Right forelimb (tissue), 1 donor: ENCODE measurements at places on chromosomes 2 and 18.
A peak's percentile ranks its signal among the peaks of the same experiment; 100 is the strongest.

DNA sequence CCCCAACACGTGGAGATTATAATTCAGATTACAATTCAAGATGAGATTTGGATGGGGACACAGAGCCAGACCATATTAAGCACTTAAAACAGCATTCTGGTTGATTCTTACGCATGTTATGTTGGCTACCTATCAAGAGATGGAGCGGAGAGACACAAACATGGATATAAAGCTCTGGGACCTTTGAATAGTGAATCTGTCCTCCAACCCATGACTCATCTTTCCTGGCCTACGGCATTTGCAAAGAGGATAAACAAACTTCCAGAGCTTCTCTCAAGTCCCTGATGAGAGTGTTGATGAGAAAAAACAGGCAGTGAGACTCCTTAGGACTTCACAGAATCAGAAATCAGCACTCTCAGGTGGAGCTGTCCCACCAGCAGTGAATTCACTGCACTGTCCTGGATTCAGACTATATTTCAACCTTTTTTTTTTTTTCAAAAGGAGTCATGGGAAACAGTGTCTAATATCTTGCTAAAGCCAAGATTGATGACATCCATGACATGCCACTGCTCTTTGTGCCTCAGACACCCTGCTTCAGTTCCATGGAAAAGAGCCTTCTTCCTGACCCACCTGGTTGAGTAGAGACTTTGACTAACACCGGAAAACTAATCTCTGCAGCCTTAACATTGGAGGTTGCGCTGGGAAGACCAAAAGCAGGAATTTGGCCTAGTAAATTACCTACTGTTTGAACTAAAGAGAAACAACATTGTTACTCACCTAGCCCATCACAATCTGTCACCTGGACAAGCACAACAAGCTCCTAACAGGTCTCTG, 62.1 kb upstream of the NPAS2 start:
- no peak for DNase-seq

- no peak for DNase-seq
These were observed 154.9 kb upstream of the KYNU start for GRCh38 chr2:142722569-142722968.

DNA sequence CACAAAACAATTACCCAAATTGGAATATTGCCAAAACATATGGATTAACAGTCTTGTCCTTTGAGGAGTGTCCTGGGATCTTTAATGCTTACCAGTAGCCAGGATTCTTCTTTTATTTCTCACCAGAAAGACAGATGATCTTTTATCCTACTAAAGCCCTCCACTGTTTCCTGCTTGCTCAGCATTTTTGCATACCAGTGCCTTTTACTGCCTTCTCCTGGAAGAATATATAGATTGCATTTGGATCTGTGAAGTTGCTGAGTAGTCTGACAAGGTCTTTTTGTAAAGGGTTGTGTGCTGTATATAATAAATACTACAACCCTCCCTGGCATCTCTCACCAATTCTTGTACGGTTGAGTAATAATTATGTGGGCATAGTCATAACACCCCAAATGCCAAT, 652.2 kb downstream of the LRRTM4 start:
- DNase-seq: no peak

DNA sequence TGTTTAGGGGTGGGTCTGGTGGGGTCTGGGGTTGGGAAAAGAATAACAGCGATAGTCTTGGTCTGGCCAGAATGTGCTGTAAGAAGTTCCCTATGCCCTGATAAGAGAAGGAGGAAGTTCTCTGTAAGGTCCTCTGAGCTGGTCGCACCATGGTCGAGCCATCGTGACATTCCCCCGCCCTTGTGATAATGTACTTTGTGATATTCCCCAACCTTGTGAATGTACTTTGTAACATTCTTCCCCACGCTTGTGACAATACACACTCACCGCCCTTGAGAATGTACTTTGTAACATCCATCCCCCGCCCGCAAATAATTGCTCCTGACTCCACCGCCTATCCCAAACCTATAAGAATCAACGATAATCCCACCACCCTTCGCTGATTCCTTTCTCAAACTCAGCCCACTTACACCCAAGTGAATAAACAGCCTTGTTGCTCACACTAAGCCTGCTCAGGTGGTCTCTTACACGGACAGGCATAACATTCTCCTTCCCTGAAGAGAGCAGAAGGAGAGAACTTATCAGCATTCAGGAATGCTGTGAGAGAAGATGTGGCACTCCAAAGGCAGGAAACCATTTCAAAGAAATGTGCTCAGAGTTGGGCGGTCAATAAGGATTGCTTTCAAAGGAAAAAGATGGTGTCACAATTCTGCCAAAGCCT, 17.8 kb upstream of the DUSP19 start:
- DNase-seq: no peak

DNA sequence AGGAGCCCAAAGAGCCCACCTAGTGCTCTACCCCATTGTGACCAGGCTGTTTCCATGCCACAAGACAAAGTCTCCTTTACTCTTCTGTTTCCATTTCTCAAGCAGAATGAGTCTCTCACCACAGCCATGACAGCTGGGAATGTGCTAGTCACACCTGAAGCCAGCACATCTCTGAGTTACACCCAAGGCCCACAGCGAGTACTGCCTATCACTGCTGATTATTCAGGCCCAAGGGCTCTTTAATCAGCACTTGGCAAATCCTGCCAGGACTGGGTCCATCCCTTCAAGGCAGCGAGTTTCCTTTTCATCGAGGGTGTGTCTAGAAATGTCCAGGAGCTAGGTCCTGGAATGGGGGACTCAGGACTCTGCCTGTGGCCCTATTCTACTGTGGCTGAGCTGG, 14.6 kb upstream of the PPP1R1C start:
- DNase-seq: no peak

DNA sequence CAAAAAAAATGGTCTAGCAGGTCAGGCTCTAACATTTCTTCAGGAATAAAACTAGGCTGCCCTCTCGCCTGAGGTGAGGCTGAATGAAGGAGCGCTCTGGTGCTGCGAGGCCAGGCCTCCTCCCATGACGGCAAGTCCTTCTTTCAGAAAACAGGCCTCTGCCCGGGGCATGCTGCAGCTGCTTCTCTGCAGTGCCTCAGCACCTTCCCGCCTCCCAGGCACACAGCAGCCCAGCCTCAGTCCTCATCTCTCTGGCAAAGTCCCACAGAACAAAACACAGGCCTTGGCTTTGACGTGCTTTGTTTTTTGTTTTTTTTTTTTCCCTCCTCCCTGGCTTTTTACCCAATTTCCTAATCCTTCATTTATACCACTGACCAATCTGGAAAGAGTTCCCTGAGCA, 74.8 kb downstream of the BCL11A start:
- DNase-seq: no peak

- DNase-seq: no peak
These were observed 166.0 kb upstream of the PIK3C3 start for GRCh38 chr18:41789001-41789400.

GRCh38 chr2:46564811-46565241, 85.5 kb downstream of the TMEM247 start:
- DNase-seq: no peak

- no peak for DNase-seq
These were observed 103.8 kb downstream of the VWC2L start for GRCh38 chr2:214514704-214515103.

GRCh38 chr2:152447897-152448296, 112.9 kb downstream of the FMNL2 start:
- DNase-seq: no peak

DNA sequence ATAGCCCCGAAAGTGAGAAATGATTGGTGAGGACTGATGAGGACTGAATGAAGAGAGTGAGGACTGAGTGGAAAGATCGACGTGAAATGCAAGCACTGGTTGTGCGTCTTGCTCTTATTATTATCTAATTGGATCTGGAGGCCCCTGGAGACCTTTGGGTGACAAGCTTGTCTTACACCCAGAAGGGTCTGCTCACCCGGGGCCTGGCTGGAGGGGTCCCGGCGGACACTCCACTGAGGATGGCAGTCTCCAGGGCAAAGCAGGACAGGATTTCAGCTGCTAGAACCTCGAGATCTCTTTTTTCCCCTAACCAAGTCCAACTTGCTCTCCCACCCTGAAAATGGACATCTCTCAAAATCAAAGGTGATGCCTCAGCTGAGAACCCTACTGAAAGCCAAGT, 160.2 kb downstream of the MYT1L start:
- no peak for DNase-seq

DNA sequence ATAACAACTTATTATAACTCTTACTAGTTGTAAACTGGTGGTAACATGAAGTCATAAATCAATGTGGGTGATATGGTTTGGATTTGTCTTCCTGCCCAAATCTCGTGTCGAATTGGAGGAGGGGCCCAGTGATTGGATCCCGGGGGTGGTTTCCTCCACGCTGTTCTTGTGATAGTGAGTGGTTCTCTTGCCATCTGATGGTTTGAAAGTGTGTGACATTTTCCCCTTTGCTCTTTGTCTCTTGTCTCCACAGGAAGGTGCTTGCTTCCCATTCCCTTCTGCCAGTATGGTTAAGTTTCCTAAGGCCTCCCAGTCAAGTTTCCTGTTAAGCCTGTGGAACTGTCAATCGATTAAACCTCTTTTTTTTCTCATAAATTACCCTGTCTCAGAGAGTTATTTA, 321.6 kb downstream of the DSEL start:
- DNase-seq: no peak

GRCh38 chr2:240917684-240918257, 11.6 kb downstream of the CROCC2 start:
- DNase-seq: peak; percentile 44

DNA sequence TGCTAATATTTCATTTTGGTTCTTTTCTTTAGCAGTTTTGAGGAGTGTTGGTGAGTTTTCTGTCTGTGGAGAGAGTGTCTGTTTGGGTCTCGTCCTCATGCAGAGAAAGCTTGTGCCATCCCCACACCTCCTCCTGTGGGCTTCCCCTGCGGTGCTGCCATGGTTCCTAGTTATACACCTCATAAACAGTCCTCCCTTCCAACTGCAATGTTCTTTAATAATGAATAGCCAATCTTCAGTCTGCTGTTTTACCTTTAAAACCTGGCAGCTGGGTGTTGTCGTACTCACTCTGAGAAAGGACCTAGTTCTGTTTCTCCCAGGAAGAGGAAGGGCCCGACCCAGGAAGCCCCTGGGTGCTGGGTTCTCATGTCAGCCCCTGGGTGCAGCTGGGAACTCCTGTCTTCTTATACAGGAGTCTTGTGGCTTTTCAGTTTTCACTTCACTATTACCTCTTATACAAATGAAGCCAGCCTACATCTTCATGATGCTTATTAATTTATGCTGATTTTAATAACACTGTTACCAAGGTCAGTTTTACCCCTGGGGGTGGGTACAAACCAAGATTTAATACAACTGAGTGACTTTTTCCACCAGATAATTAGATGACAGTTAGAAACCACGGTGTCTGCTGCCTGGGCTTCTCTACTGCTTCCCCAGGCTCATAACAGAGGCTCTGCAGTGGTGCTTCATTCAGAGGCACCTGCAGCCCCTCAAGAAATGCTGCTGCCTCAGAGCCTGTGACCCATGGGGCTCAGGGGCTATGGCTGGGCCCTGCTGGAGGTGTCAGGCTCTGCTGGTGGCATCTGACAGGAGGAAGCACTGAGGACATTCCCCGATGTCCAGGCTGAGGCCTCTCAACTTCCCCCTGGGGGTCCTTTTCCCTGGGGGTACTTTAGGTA, 59.1 kb downstream of the COA5 start:
- no peak for DNase-seq

DNA sequence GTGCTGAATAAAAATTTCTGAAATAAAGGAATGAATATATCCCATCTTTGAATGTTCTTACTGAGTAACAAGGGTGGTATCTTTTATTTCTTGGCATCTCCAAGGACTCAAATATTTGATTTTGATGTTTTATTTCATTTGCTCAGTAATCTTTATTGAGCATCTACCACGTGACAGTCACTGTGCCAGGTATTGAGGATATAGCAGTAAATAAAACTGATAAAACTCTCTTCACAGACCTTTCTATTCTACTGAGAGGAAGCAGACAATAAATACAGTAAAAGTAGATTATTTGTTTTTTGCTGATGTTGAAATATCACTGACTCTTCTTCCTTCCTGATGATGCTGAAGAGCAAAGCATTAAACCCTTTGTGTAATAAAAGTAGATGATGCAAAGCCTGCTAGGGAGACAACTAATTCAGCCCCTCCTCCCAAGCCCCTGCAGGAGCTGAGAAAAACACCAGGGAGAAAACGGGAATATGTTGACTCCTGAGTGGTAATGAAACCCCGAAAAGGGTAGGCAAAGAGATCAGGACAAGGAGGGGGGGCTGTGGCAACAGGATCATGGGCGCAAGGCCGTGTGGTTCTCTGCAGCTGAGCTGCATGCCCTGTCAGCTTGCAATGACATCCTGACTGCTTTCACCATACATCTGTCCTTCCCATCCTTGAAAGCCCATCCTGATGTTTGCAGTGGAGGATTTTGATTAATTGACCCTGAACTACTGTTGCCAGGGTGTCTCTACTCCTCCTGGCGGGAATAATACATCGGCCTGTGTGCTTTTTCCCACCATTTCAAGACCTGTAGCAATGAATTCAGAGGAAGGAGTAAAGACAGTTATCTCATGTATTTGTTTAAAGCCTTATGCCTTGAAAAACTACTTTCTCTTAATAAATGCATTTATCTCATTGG, 117.4 kb downstream of the EML6 start:
- no peak for DNase-seq

GRCh38 chr2:105397025-105397722, 1.7 kb downstream of the FHL2 start:
- DNase-seq: no peak
